Osteoblast (primary cell): ENCODE measurements at places on chromosomes 6 and 20.
A peak's percentile ranks its signal among the peaks of the same experiment; 100 is the strongest.

DNA sequence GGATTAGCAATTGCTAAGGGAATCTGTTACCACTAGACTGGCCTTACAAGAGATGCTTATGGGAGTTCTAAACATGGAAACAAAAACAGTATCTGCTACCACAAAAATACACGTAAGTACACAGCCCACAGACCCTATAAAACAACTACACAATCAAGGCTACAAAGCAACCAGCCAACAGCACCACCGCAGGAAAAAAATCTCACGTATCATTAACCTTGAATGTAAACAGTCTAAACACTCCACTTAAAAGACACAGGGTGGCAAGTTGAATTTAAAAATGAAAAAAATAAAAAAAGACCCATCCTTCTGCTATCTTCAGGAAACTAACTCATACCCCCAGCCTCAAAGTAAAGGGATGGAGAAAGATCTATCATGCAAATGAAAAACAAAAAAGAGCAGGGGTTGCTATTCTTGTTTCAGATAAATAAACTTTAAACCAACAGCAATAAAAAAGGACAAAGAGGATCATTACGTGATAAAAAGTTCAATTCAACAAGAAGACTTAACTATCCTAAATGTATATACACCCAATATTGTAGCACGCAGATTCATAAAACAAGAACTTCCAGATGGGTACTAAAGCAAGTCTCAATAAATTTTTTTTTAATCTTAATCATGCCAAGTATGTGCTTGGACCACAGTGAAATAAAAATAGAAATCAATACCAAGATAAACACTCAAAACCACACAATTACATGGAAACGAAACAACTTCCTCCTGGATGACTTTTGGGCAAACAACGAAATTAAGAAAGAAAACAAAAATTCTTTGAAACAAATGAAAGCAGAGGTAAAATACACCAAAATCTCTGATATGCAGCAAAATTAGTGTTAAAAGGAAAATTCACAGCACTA, 52.3 kb downstream of the RNGTT start:
- no peak for DNase-seq

- no peak for DNase-seq
These were observed 433.7 kb upstream of the HSF2 start for GRCh38 chr6:121965739-121966138.

GRCh38 chr20:37411408-37412219, 65.7 kb downstream of the SRC start:
- DNase-seq: peak; percentile 86

DNA sequence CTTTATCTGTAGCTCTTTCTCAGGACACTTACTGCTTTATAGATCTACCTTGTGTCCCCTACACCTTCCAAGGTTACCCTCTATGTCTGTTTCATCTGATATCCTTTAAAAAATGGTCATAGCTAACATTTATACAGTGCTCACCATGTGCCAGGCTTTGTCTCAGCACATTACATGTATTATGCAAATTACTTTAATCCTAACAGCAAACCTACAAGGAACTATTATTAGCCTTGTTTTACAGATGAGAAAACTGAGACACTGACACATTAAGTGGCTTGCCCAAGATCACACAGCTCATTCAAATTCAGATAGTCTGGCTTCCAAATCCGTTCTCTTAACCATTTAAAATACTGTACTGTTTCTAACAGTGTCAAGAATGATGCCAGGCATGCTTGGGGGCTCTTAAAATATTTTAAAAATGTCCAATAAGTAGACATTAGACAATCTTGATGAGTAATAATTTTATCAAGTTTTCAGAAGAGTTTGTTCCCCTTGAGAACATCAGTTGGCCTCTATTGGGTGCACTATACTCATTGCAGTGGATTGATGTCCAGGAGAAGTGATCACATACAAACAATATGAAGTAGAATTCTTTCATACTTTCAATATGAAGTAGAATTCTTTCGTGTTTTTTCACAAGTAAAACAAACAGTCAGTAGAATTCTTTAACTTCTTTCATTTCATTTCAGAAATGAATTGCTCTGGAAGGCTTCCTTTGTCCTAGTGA, 69.6 kb downstream of the DNAH8 start:
- DNase-seq: no peak

DNA sequence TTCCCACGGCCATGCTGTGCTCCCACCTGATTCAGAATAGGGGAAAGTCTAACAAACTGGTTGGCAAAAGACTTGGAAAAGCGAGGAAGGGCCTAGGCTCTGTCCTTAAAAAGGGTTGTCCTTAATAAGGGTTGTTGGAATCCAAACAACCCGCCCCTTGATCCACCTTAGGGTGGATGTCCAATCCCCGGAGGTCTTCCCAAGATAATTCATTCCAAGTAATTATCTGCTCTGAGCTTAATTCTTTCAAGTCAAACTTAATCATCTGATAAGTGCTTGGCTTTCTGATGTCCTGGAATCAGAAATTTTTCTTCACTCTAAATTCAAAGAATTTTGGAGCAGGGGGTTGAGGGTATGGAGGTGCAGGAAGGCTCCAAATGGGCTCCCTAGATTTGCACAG, at the start of gene KHDC1L:
TSS of gene KHDC1L (minus strand) at position 101 of the 400 bp plus-strand sequence. CDS start at position 13, 88 bp downstream.
- no peak for DNase-seq

GRCh38 chr6:33827546-33828451, 24.0 kb upstream of the MLN start:
- peak; percentile 95 for DNase-seq

DNA sequence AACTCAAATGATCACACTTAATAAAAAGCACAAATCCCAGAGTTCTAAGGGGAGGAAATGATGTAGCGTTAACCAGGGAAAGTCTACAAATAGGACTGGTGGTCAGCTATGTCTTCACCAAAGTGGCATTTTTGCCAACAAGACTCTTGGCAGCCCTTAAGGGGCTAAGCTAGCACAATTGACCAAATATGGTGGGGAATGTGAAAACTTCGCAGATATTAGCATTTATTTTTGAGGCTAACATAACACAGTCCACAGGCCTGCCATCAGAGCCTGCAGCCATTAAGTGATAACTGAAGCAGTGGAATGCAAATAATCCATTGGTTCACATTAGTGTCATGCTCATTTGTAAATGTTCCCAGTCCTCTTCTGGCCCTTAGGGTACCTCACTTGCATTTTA, 274.6 kb downstream of the FOXC1 start:
- no peak for DNase-seq

GRCh38 chr6:37714836-37715420, 17.2 kb upstream of the MDGA1 start:
- DNase-seq: no peak

DNA sequence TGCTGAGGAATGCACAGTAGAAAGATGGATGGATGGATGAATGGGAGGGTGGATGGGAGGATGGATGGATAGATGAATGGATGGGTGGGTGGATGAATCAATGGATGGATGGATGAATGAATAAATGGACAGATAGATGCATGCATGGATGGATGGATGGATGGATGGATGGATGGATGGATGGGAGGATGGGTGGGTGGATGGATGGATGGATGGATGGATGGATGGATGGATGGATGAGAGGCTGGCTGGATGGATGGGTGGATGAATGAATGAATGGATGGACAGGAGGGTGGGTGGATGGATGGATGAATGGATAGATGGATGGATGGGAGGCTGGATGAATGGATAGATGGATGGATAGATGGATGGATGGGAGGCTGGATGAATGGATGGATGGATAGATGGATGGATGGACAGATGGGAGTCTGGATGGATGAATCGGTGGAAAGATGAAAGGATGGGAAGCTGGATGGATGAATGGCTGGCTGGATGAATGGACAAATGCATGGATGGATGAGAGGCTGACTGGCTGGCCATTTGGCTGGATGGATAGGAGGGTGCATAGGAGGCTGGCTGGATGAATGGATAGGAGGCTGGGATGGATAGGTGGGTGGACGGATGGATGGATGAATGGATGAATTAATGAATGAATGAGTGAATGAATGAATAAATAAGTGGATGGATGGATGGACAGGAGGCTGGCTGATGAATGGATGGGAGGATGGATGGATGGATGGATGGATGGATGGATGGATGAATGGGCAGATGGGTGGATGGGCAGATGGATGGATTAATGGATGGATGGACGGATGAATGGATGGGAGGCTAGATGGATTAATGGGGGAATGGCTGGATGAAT, 28.3 kb upstream of the NOL4L start:
- DNase-seq: no peak
